ENCODE measurements at places on chromosomes 3 and 15. TPM values are rescaled to one million over a fixed set of nuclear protein-coding genes. Genes with fewer than 3 reads are reported as not detected.

DNA sequence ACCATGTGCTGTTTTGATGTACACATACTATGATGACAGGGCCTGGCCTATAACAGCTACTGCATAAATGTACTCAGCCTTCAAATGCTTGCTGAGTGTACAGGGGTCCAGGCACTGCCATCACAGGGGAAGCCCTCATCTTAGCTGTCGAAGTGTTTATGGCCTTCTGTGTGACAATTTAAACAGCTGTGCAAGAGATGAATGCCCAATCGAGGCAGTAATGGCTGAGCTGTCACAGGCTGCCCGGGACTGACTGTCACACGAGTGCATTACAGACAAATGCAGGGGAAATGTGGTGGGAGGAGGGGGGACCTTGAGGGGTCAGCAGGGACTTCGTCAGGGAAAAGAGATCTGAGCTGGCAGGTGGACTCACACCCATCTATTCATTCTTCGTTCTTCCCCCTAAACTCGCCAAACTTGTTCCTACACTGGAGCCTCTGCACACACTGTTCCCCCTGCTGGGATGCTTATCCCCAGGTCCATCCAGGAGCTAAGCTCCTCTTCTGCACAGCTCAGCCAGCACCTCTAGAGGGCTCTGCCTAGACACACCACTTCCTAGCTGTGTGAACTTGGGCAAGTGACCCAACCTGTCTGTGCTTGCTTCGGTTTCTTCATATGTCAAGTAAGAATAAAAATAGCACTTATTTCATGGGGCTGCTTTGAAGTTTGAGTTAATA is 156.2 kb upstream of the IQSEC1 start:
- no peak for DNase-seq

GRCh38 chr3:111326144-111326995 is 215.6 kb upstream of the CD96 start:
- DNase-seq, result no peak

The FMN1 gene
- polyA plus RNA-seq, result 16.4 TPM

DNA sequence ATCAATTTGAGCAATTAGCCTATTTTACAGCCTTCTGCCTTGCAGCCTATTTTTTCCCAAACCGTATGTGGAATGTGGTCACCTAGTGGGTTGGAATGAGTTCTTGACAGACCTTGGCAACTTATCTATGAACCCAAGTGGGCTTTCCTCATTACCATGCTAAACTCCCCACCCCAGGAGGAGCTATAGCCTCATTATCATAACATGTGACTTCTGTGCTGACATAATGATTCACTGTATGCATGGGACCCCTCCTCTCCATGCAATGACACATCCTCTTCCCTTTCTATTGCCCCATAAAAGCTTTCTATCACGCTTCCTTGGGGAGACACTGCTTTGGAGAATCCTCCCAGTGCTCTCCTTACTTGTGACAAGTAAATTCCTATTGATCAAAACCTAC is 83.5 kb upstream of the FHIT start:
- no peak for DNase-seq

DNA sequence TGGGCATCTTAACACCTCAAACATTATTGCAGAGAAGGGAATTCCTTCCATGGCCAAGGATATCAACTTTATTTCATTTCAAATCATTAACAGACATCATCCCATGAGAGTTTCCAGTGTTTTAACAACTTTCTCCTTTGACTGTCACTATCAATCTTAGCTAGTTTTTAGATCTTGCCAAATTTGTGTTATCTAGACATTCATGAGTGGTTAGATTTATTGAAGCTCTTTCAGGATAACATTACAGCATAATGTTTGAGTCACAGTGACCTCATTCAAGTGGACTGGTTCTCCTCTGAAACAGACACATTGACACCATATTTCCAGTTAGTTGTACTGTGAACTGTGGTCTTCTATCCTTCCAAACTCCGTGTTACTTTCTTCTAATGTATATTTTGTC is 8.6 kb upstream of the TNFAIP8L3 start:
- no peak for DNase-seq

The SAMD7 gene
- polyA plus RNA-seq, result not detected

- DNase-seq, result no peak
These were observed 28.3 kb downstream of the SEC61A1 start for GRCh38 chr3:128080323-128081080.

The GABRB3 gene
- 5.1 TPM for polyA plus RNA-seq

GRCh38 chr3:141403576-141403975 is 35.3 kb downstream of the ZBTB38 start:
- no peak for DNase-seq

- DNase-seq, result no peak
These were observed 46.4 kb downstream of the EHHADH start for GRCh38 chr3:185207481-185207880.

DNA sequence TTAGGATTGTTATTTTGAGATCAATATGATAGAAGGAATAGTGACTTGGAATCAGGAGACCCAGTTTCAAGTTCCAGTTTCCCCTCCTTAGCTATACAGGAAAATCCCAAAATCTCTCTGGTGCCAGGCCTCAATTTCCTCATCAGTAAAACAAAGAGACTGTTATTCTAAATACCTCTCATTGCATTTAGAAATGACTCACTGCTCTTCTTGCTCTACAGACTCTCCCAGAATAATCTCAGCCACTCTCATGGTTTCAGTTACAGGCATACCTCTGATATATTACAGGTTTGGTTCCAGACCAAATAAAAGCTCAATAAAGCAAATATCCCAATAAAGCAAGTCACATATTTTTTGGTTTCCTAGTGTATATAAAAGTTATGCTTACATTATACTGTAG is 28.3 kb downstream of the IMPG2 start:
- DNase-seq, result no peak

- no peak for DNase-seq
These were observed 22.3 kb upstream of the MORF4L1 start for GRCh38 chr15:78850352-78850751.

The ARNT2 gene
- 68.3 TPM for polyA plus RNA-seq

Measured in right renal cortex interstitium (tissue), 3 donors.